Adrenal gland (tissue), 19 donors: ENCODE measurements at places on chromosomes 7 and 10. TPM values are rescaled to one million over a fixed set of nuclear protein-coding genes. Genes with fewer than 3 reads are reported as not detected.

DNA sequence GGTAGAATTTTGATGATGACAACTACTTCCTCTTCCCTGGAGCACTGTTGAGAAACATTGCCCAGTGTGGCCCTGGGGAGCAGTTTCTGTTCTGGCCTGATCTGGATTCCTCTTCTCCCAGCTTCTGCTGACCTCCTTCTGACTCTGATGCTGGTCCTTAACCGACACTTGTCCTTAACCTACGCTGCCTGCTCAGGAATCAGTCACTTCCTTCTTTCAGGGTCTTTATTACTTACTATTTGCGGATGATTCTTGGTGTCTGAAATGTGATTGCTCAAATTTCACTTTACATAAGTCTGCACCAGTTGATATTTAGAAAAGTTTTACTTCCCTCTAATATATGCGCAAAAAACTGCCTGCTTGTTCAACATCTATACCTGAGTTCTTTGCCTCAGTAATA is 164.1 kb downstream of the PTEN start:
- no peak overlapping the region for H3K4me3 ChIP-seq
- H3K36me3 ChIP-seq = no peaks in the 10 kb centered on the region
- H3K4me1 ChIP-seq = no peaks in the 10 kb centered on the region
- peak; percentile 67 for DNase-seq
- no peak overlapping the region for H3K27ac ChIP-seq

- H3K4me3 ChIP-seq = no peak overlapping the region
- H3K27ac ChIP-seq = no peak overlapping the region
- no peaks in the 10 kb centered on the region for H3K36me3 ChIP-seq
- no peaks in the 10 kb centered on the region for H3K27me3 ChIP-seq
- H3K4me1 ChIP-seq = no peaks in the 10 kb centered on the region
- no peak for DNase-seq
These were observed 228.4 kb downstream of the DNAJB6 start for GRCh38 chr7:157565201-157565626.

DNA sequence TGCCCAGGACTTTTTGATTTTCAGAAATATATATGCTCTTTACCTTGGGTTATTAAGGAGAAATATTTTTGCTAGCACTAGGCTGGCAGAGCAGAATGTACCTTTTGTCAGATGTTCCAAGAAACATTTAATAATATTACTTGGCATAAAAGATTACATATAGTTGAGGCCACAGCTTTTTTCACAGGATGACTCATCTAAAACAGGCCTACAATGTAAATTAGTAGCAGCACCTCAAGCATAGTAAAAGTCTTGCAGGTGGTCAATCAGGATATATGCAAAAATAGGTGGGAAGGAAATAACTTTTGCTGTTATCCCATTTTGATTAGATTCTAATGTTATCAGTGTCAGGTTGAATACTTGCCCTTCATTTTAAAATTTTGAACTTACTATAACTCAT is 14.9 kb upstream of the ITGB1 start:
- H3K27ac ChIP-seq = no peak overlapping the region
- no peak overlapping the region for H3K4me3 ChIP-seq
- no peaks in the 10 kb centered on the region for H3K27me3 ChIP-seq

- no peak for DNase-seq
- peaks cover 12% of the 10 kb centered on the region for H3K4me1 ChIP-seq
- H3K36me3 ChIP-seq = no peaks in the 10 kb centered on the region
These were observed 18.5 kb downstream of the DDIT4 start for GRCh38 chr10:72292223-72292691.

- H3K4me3 ChIP-seq = no peak overlapping the region
- no peak for DNase-seq
- no peak overlapping the region for H3K27ac ChIP-seq
These were observed 90.7 kb downstream of the NHLRC2 start for GRCh38 chr10:113945075-113945686.

DNA sequence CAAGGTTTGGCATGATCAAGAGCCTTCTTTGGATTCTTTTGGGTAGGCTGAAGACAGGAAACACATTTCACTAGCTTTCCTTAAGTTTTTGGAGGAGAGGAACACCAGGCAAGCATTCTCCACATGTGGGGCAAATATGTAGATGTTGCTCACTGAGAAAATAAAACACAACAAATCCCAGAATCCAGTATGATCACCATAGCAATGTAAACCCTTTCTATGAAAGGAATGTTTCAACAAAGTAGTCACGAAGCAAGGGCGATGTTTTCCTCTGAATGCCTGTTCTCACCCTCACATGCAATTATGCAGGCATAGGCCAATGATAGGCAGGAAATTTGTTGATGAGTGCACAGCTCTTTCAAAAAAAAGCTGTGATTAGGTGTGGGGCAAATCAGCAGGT is 20.5 kb upstream of the CEP41 start:
- no peaks in the 10 kb centered on the region for H3K27me3 ChIP-seq
- H3K27ac ChIP-seq = no peak overlapping the region
- DNase-seq = no peak
- no peaks in the 10 kb centered on the region for H3K36me3 ChIP-seq
- no peak overlapping the region for H3K4me3 ChIP-seq

DNA sequence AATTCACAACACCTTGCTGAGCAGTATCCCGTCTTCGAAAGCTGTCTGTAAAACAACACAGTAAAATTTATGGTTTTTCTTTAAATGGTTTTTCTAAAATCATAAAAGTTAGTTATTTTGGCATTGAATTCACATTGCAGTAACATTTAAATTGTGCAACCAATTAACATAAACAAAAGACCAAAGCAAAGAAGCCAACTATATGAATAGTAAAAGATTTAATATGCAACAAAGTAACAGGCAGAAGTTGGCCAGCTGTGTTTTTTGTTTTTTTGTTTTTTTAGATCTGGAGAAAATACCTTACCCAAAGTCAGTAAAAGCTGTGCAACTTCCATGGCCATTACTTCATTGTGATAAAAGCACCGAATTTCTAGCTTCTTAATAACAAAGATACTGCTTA is 11.3 kb downstream of the SRI start:
- no peak overlapping the region for H3K4me3 ChIP-seq
- DNase-seq = no peak
- no peaks in the 10 kb centered on the region for H3K27me3 ChIP-seq
- no peaks in the 10 kb centered on the region for H3K4me1 ChIP-seq
- H3K36me3 ChIP-seq = no peaks in the 10 kb centered on the region
- no peak overlapping the region for H3K27ac ChIP-seq

- H3K27ac ChIP-seq = no peak overlapping the region
- no peak for DNase-seq
- H3K27me3 ChIP-seq = no peaks in the 10 kb centered on the region
- no peaks in the 10 kb centered on the region for H3K36me3 ChIP-seq
- no peak overlapping the region for H3K4me3 ChIP-seq
- no peaks in the 10 kb centered on the region for H3K4me1 ChIP-seq
These were observed 536.5 kb upstream of the MGMT start for GRCh38 chr10:128930515-128930914.

DNA sequence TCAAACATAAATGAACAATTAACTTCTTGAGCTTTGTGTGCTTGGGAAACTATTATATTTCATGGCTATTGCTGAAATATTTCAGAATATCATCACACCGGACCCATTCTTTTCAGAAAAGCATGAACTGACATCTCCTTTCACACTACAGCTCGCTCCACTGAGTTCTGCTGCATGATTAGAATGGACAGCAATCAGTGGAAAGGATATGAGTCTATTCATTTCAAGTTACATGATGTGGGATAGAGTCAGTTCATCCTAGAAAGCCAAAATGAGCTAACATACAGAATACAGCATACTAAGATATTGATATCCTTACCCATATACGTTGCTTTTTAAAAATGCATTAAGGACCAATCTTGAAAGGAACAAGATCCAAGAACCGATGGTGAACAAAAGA is 1.1 kb upstream of the FAM53B start:
- DNase-seq = no peak
- no peaks in the 10 kb centered on the region for H3K36me3 ChIP-seq
- H3K27me3 ChIP-seq = no peaks in the 10 kb centered on the region

DNA sequence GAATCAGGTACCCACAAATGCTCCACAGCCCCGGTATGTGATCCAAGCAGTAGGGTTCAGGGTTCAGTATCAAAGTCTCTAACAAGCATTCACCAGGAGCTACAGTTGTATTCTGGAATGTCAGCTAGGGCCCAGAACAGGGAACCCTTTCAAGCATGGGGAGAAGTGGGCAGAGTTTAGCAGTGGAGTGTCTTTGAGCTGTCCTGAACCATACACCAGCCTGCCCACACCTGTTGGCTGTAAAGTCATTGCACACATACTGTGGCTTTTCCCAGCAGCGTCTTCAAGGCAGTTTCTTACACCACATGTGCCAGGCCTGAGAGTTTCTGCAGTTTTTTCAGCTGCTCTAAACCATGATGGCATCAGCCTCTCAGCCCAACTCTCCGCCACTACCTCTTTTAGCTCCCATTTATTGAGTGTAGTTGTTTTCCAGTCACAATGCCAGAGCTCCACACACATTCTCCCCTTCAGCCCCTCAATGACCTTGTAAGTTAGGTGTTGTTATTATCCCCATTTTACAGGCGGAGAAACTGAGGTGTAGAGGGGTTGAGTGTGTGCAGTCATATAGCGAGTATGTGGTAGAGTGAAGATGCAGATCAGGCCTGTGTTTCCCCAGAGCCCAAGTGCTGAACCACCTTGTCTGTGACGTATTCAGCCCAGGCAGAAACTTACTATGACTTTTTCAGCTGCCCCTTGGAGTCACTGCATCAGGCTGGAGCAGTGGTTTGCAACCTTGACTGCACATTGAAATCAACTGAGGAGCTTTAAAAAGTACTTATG is 83.1 kb downstream of the CHN2 start:
- no peaks in the 10 kb centered on the region for H3K4me1 ChIP-seq
- no peak overlapping the region for H3K4me3 ChIP-seq
- H3K27ac ChIP-seq = no peak overlapping the region

- no peak for DNase-seq
- H3K4me1 ChIP-seq = no peaks in the 10 kb centered on the region
- H3K27me3 ChIP-seq = no peaks in the 10 kb centered on the region
- H3K36me3 ChIP-seq = no peaks in the 10 kb centered on the region
- H3K27ac ChIP-seq = no peak overlapping the region
- H3K4me3 ChIP-seq = no peak overlapping the region
These were observed 204.6 kb downstream of the ANKRD7 start for GRCh38 chr7:118429141-118429540.

DNA sequence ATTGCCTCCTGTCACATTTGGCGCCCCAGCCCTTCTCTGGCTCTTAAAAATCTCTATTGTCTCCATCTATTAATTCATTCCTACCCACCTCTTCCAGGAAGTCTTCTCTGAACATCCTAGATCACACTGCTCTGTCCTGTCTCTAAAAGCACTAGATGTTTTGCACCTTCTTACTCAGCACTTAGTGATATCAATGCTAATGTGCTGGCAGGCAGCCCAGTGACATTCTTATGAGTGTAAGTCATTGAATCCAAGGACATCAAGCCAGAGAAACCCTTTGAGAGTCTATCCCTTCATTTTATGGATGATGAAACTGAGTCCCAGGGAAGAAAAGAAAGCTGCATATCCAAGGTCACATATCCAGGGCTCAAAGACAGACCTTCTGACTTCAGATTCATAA is 48.3 kb upstream of the PAX2 start:
- DNase-seq = peak; percentile 70
- no peak overlapping the region for H3K27ac ChIP-seq
- no peaks in the 10 kb centered on the region for H3K27me3 ChIP-seq

- H3K27ac ChIP-seq = no peak overlapping the region
- no peak overlapping the region for H3K4me3 ChIP-seq
- no peaks in the 10 kb centered on the region for H3K4me1 ChIP-seq
- H3K36me3 ChIP-seq = no peaks in the 10 kb centered on the region
- no peak for DNase-seq
These were observed 169.5 kb upstream of the ZMIZ1 start for GRCh38 chr10:78899098-78899754.

- no peak overlapping the region for H3K4me3 ChIP-seq
- H3K27ac ChIP-seq = no peak overlapping the region
- H3K27me3 ChIP-seq = no peaks in the 10 kb centered on the region
These were observed 12.5 kb upstream of the LIMK1 start for GRCh38 chr7:74071121-74071520.

DNA sequence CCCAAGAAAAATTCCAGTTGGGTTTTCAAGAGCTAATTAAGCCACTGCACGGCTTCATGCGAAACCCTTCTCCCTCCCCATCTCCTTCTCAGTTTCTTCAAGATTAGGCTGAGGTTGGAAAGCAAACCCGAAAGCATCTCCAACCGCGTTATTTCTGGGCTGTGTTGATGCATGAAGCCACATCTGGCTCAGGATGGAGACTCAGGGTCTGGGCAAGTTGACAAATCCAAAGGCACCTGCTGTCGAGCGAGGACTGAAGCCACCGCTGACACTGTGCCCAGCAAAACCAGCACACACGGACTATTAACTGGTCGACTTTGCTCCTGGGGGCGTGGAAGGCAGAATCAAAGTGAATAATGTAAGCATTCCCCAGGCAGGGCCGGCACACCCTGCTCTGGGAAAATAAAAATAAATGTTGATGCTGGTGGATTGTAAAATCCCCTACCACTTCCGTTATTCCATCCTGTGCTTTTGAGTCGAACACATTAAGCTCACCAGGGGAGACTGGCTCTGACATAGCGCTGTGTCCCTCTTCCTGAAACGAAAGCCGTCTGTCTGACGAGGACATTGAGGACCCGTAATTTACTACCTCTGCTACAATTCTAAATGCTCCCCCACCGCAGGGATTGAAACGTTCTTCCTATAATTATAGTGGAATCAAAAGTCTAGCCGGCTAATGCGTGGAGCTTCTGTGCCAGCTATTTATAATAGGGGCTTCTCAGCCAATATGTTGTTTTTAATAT is 269.8 kb downstream of the ADARB2 start:
- H3K36me3 ChIP-seq = no peaks in the 10 kb centered on the region
- no peak overlapping the region for H3K27ac ChIP-seq

GRCh38 chr7:28804990-28805389 is 153.1 kb downstream of the TRIL start:
- no peak overlapping the region for H3K4me3 ChIP-seq
- no peaks in the 10 kb centered on the region for H3K27me3 ChIP-seq
- DNase-seq = no peak
- no peak overlapping the region for H3K27ac ChIP-seq
- H3K4me1 ChIP-seq = no peaks in the 10 kb centered on the region

GRCh38 chr10:4337563-4337962 is 488.4 kb upstream of the AKR1E2 start:
- H3K36me3 ChIP-seq = no peaks in the 10 kb centered on the region
- H3K4me3 ChIP-seq = no peak overlapping the region
- H3K4me1 ChIP-seq = no peaks in the 10 kb centered on the region
- no peak overlapping the region for H3K27ac ChIP-seq

The EGR2 gene
- 1.0 TPM for total RNA-seq

The TSPAN13 gene
- total RNA-seq = 119 TPM

The PON1 gene
- 14.8 TPM for total RNA-seq

The CROT gene
- 15.4 TPM for total RNA-seq

The SUN3 gene
- total RNA-seq = not detected

The TUBB8 gene
- not detected for total RNA-seq
